M059J (cell line): ENCODE measurements at places on chromosomes 2 and 18. TPM values are rescaled to one million over a fixed set of nuclear protein-coding genes. Genes with fewer than 3 reads are reported as not detected.

The SIX3 gene
- not detected in 2 replicates for total RNA-seq

The ATP8B1 gene
- 39.5 and 68.5 TPM in 2 replicates for total RNA-seq

The SMAD4 gene
- 73.1 and 110 TPM in 2 replicates for total RNA-seq

The KCNG2 gene
- not detected in 2 replicates for total RNA-seq

The MC2R gene
- not detected in 2 replicates for total RNA-seq

The AQP12B gene
- not detected in 2 replicates for total RNA-seq

The MRO gene
- total RNA-seq: not detected in 2 replicates

The CNDP1 gene
- not detected in 2 replicates for total RNA-seq

The RIT2 gene
- total RNA-seq: 0.37 and 0.79 TPM in 2 replicates

The CDK15 gene
- 7.0 and 17.6 TPM in 2 replicates for total RNA-seq

The MAP3K20 gene
- total RNA-seq: 11.9 and 23.1 TPM in 2 replicates

The LCT gene
- total RNA-seq: not detected in 2 replicates

The RAX gene
- total RNA-seq: not detected in 2 replicates

The KATNAL2 gene
- 2.0 and 4.0 TPM in 2 replicates for total RNA-seq

The MRPL44 gene
- total RNA-seq: 29.4 and 33.5 TPM in 2 replicates

The NDC80 gene
- total RNA-seq: 52.0 and 65.8 TPM in 2 replicates

The CCDC138 gene
- total RNA-seq: 5.6 and 9.7 TPM in 2 replicates

The ACMSD gene
- total RNA-seq: not detected in 2 replicates

The FKBP1B gene
- 6.6 and 9.7 TPM in 2 replicates for total RNA-seq

The CD8B2 gene
- 0.10 TPM in 1 of 2 replicates, not detected in the other for total RNA-seq

The SPEG gene
- total RNA-seq: 9.8 and 13.9 TPM in 2 replicates

The IGFBP2 gene
- total RNA-seq: 7.6 and 12.6 TPM in 2 replicates

The SNTG2 gene
- total RNA-seq: not detected in 2 replicates

The CIB4 gene
- not detected in 2 replicates for total RNA-seq

The TET3 gene
- 2.3 and 4.4 TPM in 2 replicates for total RNA-seq

The TMEM17 gene
- 2.1 and 3.4 TPM in 2 replicates for total RNA-seq

The STEAP3 gene
- 9.8 and 13.9 TPM in 2 replicates for total RNA-seq

The RUFY4 gene
- total RNA-seq: not detected in 2 replicates
